ENCODE measurements at places on chromosomes 1 and 21.

DNA sequence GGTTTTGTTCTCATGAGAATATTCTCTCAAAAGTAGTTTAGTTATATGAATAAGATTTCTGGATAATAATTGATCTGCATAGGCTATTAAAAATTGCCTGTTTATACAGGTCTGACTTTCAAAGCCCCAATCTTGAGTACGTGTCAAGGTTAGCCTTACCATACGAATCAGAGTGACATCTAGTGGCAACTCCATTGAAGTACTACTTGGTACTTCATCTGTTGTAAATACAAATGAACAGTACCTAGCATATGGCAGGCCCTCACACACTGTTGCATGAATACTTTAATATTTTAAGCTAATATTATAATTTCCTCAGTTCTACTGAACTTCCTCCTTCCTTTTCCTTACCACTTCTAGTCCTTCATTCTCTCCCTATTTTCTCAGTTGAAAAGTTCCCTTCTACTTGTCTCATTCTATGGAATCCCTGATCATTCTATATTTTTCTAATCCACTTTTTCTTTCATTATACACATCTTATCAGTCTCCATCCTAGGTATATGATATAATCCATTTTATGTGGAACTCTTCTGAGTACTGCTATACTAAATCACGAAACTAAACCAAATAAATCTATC, 101.2 kb downstream of the AKT3 start:
- DNase-seq, result peak; percentile 56

- DNase-seq, result no peak
Measured at GRCh38 chr1:158185770-158186169, 5.1 kb downstream of the CD1D start.

DNA sequence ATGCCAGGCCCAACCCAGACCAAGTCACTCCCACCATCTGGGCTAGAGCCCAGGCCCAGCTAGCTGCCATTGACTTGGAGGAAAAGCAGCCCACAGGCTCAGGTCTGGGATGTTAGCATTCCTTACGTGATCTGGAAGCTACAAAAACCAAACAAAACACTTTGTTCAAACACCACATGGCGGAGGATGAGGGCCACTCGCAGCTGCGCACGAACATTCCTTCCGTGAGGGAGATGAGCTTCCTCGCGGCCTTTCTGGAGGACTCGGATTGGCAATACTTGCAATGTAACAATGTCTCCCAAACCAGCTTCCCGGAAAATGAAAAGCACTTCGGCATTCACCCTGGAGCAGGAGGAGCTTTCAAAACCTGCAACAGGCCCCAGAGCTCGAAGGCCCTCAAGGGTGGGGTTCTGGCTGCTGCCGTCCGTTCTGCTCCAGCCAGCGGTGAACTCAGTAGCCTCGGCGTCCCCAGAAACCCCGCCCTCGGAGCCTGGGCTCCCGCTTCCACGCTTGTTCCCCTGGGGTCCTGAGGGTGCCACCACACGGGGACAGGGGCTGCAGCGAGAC, 40.5 kb downstream of the COL6A1 start:
- DNase-seq, result no peak

- DNase-seq, result no peak
Measured at GRCh38 chr1:232923739-232924386, 26.5 kb upstream of the NTPCR start.

- no peak for DNase-seq
Measured at GRCh38 chr1:69611316-69611715, 43.6 kb downstream of the LRRC7 start.

DNA sequence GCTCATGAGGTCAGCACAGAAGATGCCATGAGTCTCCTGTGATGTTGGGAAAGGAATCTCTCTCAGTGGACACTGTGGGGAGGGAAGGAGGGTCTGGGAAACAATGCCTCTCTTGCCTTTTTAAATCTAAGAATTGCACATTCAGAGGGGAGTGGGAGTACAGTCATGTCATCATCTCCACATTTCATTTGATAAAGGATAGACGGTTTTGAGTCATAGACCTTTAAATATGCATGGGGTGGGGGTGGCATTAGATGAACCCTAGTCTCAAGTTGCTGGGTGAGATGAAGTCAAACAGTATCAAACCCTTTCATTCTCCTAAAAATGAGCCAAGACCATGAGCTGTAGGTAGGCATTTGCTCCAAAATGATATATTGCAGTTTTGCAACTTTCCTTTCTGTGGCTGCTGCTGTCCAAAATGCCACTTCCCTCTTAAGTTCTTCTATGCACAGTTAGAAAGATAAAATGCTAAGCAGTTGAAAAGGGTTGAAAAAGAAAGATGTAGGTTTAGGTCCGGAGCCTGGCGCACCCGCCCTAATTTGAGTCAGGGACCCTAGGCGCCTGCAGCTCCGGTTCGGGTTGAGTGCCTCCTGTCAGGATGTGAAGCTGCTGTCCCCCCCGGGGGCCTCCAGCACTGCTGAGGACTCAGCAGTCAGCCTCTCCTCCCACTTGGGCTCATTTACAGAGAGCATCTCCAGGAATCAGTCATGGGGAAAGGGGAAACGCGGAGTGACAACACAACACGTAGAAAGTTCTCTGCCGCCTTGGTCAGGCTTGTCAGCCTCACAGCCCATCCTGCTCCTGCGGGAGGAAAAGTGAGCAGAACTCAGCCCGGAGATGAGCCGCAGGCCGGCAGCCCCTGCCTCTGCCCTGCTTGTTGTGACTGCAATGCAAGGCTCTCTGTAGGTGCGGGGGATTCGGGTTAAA, 479.3 kb upstream of the RUNX1 start:
- DNase-seq, result no peak

DNA sequence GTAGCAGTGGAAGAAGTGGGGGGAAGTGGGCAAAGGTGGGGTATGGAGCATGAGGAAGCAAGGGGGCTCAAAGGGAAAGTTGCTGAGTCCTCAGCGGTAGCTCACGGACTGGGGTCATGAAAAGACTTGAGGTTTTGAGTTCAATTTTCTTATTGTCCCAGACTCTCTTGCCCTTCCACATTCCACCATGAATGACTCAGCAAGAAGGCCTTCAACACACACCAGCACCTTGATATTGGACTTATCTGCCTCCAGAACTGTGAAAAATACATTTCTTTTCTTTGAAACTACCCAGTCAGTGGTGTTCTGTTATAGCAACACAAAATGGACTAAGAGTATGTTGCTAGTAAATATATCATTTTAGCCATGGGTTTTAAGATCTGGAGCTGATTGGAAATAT, 17.3 kb upstream of the RHBDL2 start:
- DNase-seq, result no peak

GRCh38 chr21:17915976-17916375, 96.8 kb upstream of the C21orf91 start:
- no peak for DNase-seq

DNA sequence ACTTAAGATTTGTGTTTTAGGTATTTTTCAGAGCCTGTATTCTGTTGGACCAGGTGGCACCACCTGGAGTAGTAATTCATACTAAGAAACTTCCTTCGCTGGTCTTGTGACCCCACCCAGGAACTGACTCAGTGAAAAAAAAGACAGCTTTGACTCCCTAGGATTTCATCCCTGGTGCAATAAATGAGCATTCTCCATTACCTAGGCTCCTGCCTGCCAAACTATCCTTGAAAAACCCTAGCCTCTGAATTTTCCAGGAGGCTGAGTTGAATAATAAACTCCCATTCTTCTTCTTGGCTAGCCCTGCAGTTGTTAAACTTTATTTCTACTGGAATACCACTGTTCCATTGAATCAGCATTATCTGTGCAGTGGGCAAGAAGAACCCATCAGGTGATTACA, 10.6 kb upstream of the RGS18 start:
- DNase-seq, result no peak

DNA sequence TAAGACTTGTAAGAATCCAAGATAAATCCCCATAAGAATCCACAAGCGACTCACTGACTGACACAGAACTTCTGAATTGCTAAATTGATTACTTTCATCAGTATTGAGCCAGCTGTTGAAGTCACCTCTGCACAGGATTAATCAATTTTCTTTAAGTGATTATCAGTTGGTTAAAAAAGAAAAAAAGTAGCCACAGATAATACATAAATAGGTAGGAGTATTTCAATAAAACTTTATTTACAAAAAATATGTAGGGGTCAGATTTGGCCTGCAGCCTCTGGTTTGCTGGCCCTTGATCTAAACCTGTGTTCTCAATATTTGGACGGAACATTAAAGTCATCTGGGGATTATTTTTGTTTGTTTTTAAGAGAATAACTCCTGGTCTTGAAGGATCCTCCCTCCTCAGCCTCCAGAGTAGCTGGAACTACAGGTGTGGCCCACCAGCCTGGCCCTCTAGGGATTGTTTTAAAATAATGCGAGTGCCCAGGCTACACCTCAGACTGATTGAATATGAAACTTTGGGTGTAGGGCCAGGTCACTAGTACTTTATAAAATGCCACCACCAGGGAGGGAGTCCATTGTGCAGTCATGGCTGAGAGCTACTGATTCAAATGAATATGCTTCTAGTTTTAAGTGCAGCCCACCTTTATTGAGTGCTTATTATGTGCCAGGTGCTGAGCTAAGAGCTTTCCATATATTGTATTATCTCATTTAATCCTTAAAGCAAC, 6.8 kb upstream of the TMEM183A start:
- no peak for DNase-seq

DNA sequence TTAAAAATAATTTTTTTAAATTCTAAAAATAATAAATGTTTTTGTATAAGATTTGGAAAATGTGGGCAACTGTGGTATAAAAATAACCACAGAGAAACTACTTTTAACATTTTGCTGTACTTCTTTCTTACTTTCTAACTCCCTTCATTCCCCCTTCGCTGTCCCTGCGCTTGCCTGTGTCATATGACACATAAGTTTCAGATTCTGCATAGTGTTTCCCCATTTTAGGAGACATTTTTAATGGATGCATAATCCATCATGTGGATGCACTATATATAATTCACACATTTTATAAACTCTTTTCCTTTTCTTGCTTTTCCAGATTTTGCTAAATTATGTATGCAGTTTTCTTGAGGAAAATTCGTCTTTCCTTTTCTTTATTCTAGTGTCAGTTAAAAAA, 16.3 kb downstream of the ATG4C start:
- DNase-seq, result no peak

DNA sequence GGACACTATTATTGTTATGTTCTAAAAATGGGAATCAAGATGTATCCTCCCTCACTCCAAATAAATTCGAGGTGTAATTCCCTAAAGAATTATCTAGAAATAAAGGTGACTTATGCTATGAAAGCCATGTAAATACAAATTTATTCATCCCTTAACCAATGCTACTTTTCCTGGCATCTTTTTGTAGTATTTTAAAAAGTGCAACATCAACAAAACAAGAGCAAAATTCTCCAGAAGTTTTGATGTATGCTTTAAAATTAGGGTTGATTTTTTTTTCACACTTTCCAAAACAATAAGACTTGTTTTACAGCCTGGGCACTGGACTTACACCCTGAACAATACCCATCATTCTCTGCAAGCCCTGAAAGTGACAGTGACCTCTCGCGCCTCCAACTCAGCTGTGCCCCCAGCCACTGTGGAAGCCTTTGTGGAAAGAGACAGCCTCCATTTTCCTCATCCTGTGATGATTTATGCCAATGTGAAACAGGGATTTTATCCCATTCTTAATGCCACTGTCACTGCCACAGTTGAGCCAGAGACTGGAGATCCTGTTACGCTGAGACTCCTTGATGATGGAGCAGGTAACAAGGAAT, 21.4 kb upstream of the CLCA1 start:
- no peak for DNase-seq
